ENCODE measurements at places on chromosomes 13 and 19.

GRCh38 chr13:109371066-109371465 is 415.3 kb downstream of the IRS2 start:
- H3K36me3 ChIP-seq: no peaks in the 10 kb centered on the region
- H3K4me1 ChIP-seq: no peaks in the 10 kb centered on the region
- H3K4me3 ChIP-seq: no peak overlapping the region

DNA sequence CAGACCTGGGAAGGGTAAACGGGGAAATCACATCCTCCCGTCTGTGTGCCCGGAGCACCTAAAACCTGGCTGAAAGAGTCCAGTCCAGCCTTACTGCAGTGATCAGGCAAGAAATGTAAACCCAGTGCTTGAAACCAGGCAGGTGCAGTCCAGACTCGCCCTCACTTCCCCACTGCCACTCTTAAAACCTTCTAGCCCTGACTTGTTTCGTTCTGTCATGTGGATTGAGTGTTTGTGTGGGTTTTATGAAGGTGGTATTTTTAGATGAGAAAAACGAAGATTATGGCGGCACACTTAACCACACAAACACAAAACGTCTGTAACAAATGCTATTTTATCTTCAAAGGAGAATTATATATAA is 839 bp upstream of the CKAP2 start:
- peaks cover 34% of the 10 kb centered on the region for H3K36me3 ChIP-seq
- DNase-seq: peak; percentile 18
- H3K4me1 ChIP-seq: peaks cover 27% of the 10 kb centered on the region

DNA sequence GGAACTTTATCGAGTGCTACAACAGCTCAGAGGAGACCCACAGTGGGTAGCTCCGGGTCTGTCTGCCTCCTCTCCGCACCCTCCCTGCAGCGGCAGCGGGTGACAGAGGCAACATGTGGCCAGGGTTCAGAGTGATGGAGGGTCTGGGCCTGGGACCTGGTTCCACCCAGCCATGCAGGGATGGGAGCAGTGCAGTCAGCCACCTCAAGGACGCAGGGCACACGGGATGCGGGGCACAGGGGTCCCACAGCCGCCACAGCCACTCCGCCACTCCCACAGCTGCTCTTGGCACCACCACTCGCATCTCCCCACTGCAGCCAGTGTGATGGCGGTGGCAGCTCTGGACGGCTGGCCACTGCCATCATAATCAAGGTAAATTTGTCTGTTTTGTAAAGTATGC is 892.9 kb downstream of the OLFM4 start:
- no peaks in the 10 kb centered on the region for H3K4me1 ChIP-seq
- DNase-seq: no peak
- H3K36me3 ChIP-seq: no peaks in the 10 kb centered on the region
- no peak overlapping the region for H3K4me3 ChIP-seq
- no peaks in the 10 kb centered on the region for H3K27me3 ChIP-seq
- H3K27ac ChIP-seq: no peak overlapping the region

DNA sequence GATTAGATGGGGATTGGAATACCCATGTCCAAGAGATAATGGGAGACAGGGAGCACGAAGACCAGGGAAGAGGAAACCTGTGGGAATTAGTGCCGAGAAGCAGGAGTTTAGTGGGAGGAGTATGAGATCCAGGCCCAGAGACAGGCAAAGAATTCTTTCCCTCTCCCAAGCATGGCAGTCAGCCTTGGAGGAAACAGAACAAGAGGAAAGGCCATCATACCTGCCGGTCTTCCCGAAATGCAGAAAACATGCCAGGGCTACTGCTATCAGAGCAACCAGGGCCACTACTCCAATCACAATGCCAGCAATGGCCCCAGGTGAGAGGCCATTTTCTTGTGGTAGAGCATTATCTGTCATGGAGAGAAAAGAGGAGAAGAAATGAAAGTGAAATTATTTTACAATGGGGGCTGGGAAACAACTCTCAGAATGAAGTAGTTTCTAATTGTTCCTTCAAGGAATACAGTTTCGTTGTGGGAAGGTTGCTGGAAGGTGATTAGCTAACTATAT is 16.1 kb downstream of the CEACAM1 start:
- H3K36me3 ChIP-seq: no peaks in the 10 kb centered on the region
- DNase-seq: no peak
- H3K4me1 ChIP-seq: no peaks in the 10 kb centered on the region
- H3K27ac ChIP-seq: no peak overlapping the region
- H3K4me3 ChIP-seq: no peak overlapping the region

DNA sequence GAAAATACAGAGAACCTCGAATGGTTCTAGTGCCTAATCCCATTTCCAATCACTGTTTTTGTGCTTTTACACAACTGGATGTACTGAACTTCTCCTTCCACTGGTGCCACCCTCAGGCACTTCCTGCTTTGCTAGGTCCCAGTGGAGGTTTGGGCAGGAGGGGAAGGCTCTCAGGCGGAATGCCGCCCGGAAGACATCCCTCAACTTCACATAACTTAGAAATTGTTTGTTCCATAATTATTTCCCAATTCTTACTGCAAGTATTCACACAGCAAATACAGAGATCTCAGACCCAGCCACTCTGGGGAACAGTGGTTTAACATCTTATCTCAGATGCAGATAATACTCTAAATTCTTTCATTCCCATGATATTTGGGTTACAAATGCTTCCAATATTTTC is 195.7 kb upstream of the IPO5 start:
- H3K4me1 ChIP-seq: no peaks in the 10 kb centered on the region
- no peaks in the 10 kb centered on the region for H3K36me3 ChIP-seq
- no peak overlapping the region for H3K4me3 ChIP-seq
- H3K27me3 ChIP-seq: peaks cover 53% of the 10 kb centered on the region
- no peak for DNase-seq

GRCh38 chr13:114096031-114096485 is 36.4 kb downstream of the RASA3 start:
- H3K4me3 ChIP-seq: peak overlapping the region; percentile 72
- peaks cover 28% of the 10 kb centered on the region for H3K36me3 ChIP-seq
- H3K27me3 ChIP-seq: no peaks in the 10 kb centered on the region
- no peak for DNase-seq

All from central memory CD8-positive, alpha-beta T cell (primary cell).